ENCODE measurements at places on chromosomes 1 and 21.
A peak's percentile ranks its signal among the peaks of the same experiment; 100 is the strongest.

DNA sequence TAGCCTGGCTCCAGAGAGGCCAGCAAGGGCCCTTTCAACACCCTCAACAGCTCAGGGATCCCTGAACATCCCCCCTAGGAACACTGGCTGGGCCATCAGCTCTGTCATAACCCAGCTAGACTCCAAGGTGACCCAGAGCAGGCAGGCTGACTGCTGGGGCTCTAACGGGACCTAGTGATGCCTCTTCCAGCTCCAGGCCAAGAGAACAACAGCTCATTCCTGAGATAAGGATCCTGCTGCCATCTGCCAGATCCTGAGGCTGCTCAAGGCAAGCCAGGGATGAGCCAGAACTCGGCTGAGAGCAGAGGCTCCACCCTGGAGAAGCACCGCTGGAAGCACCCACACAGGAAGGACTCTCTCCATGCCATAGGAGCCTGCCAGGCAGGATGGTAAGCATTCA is 2.0 kb downstream of the VSIG8 start:
- no peak for DNase-seq
- H3K27ac ChIP-seq: no peak overlapping the region
- H3K4me1 ChIP-seq: peaks cover 7% of the 10 kb centered on the region
- H3K36me3 ChIP-seq: no peaks in the 10 kb centered on the region
- H3K27me3 ChIP-seq: peaks cover 6% of the 10 kb centered on the region
- H3K4me3 ChIP-seq: no peak overlapping the region

GRCh38 chr21:45891388-45892155 is 90.0 kb upstream of the COL6A1 start:
- H3K27me3 ChIP-seq: peaks cover 10% of the 10 kb centered on the region
- no peaks in the 10 kb centered on the region for H3K36me3 ChIP-seq
- H3K4me1 ChIP-seq: peaks cover 16% of the 10 kb centered on the region
- no peak overlapping the region for H3K4me3 ChIP-seq
- DNase-seq: no peak

- no peak overlapping the region for H3K27ac ChIP-seq
- no peaks in the 10 kb centered on the region for H3K4me1 ChIP-seq
- no peak overlapping the region for H3K4me3 ChIP-seq
- H3K36me3 ChIP-seq: no peaks in the 10 kb centered on the region
- DNase-seq: no peak
These were observed 4.2 kb upstream of the CLCA4 start for GRCh38 chr1:86542631-86543030.

- no peak overlapping the region for H3K27ac ChIP-seq
- no peak overlapping the region for H3K4me3 ChIP-seq
- no peaks in the 10 kb centered on the region for H3K4me1 ChIP-seq
- peaks cover 2% of the 10 kb centered on the region for H3K27me3 ChIP-seq
- no peak for DNase-seq
- H3K36me3 ChIP-seq: no peaks in the 10 kb centered on the region
These were observed 179.4 kb downstream of the TGFB2 start for GRCh38 chr1:218524526-218524925.

DNA sequence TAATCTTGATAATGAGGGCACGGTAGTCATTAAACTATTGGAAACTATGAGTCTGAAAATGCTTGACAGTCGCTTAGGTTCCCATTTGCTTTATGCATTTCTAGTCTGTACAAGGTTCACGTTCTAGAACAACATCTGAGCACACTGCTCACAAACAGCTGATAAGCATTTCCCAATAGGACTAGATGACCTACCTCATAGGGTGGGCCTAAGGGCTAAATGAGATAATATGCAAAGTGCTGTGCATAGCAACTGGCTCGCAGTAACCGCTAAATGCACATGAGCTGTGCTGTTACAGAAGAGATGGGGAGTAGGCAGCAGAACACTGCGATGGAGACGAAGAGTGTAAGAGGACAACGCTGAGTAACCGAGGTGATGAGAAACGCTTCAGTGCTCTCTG is 628.0 kb downstream of the SMYD3 start:
- no peak for DNase-seq
- H3K4me3 ChIP-seq: no peak overlapping the region
- H3K4me1 ChIP-seq: no peaks in the 10 kb centered on the region
- H3K27me3 ChIP-seq: no peaks in the 10 kb centered on the region
- H3K36me3 ChIP-seq: no peaks in the 10 kb centered on the region

DNA sequence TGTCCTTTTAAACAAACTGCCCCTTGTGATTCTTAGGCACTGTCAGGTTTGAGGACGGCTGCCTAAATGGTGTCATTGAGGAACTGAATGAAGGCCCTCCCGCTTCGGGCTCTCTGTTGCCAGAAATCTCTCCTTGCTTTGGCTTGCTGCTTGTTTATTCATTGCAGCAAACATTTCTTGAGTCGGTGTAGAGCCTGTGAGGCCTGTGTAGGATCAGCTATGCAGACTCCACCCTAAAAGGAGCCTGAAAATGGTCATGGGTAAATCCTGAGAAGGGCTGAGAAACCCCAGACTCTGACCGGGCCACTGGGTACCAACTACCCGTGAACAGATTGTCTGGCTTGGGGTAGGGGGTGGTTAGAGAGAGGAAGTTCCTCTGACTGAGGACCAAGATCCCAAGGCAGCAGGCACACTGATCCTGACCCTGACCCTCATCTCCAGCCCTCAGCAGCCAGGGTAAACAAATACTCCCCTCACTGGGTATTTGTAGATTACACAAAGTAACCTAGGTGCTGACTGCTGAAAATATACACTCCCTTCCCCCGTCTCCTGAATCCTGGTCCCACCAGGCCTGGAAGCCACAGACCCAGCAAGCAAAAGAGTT is 3.1 kb downstream of the IL6R start:
- H3K27ac ChIP-seq: peak overlapping the region; percentile 28
- peaks cover 62% of the 10 kb centered on the region for H3K4me1 ChIP-seq
- no peak for DNase-seq
- H3K27me3 ChIP-seq: no peaks in the 10 kb centered on the region
- H3K4me3 ChIP-seq: peak overlapping the region; percentile 86

DNA sequence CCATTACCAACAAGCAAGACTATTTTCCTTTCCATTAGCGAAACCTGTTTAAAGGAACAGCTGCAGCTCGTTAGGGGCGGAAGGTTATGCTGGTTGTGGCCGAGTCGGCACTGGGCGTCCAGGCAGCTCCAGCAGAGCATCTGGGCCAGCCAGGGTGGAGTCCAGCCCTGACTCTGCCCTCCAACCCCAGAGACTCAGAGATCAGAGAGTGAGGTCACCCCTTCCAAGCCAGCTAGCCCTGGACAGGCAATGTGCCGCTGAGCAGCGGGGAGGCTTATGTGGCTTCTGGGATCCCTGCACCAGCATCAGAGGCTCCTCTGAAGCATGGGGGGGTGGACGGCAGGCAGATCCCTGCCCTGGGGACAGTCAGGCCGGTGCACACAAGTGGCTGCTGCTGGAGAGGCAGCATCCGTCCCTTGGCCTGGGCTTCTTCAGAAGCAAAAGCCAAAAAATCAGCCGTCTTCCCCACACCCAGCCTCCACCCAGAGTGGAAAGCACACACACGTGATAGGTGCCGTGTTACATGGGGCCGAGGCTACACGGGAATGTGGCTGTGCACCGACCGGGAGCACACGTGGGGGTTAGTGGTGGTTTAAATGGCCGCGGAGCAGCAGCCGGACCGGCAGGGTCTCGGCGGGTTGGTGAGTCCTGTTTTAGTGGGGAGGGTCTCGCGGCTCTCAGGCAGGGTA is 30.1 kb downstream of the SLC66A1 start:
- peaks cover 6% of the 10 kb centered on the region for H3K4me1 ChIP-seq
- peak overlapping the region; percentile 19 for H3K27ac ChIP-seq
- no peak for DNase-seq
- peaks cover 36% of the 10 kb centered on the region for H3K36me3 ChIP-seq

- H3K36me3 ChIP-seq: no peaks in the 10 kb centered on the region
- no peaks in the 10 kb centered on the region for H3K27me3 ChIP-seq
- no peaks in the 10 kb centered on the region for H3K4me1 ChIP-seq
- DNase-seq: no peak
- no peak overlapping the region for H3K4me3 ChIP-seq
These were observed 101.4 kb upstream of the KCNK1 start for GRCh38 chr1:233512538-233512937.

DNA sequence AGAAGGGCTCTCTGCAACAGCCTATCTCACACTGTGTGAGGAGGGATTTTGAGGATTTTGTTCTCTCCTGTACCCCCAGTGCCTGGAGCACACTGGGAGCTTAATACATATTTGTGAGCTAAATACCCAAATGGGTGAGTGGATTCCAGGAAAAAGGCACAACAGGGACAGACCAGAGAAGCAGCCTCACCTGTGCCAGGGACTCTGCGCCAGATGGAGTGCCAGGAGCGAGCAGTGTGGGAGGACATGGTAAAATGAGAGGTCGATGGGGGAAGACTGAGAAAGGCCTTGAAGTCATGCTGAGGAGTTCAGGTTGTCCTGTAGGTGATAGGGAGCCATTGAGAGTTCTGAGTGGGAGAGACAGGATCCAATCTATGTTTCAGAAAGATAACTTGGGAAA is 11.0 kb upstream of the KCNA2 start:
- H3K4me3 ChIP-seq: no peak overlapping the region
- DNase-seq: no peak
- peaks cover 4% of the 10 kb centered on the region for H3K27me3 ChIP-seq
- H3K4me1 ChIP-seq: peaks cover 46% of the 10 kb centered on the region
- peaks cover 9% of the 10 kb centered on the region for H3K36me3 ChIP-seq

GRCh38 chr1:47824716-47825115 is 172.5 kb downstream of the TRABD2B start:
- H3K36me3 ChIP-seq: no peaks in the 10 kb centered on the region
- no peak overlapping the region for H3K4me3 ChIP-seq
- H3K4me1 ChIP-seq: no peaks in the 10 kb centered on the region
- no peak for DNase-seq
- H3K27ac ChIP-seq: no peak overlapping the region

GRCh38 chr1:75273110-75273509 is 138.9 kb downstream of the LHX8 start:
- H3K4me1 ChIP-seq: no peaks in the 10 kb centered on the region
- H3K36me3 ChIP-seq: no peaks in the 10 kb centered on the region
- H3K27ac ChIP-seq: no peak overlapping the region
- H3K27me3 ChIP-seq: no peaks in the 10 kb centered on the region
- no peak for DNase-seq

DNA sequence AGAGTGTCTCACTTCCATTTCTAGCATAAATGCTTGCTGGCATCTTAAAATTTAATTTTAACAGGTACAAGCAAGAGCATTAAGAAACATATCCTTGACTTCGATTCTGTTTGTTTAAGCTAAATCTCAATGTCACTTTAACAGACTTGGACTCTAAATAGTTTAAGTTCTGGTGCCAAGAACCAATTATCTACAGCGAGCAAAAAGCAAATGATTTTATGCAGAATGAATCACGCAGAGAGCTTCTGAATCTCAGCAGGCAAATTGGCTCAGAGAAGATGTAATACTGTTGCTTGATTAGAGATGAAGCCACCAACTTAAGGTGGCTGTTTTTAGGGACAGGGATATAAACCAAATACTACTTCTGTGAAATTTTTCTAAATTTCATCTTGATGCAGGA is 117.0 kb upstream of the PLD5 start:
- no peaks in the 10 kb centered on the region for H3K27me3 ChIP-seq
- H3K27ac ChIP-seq: no peak overlapping the region
- H3K36me3 ChIP-seq: no peaks in the 10 kb centered on the region
- DNase-seq: no peak
- no peaks in the 10 kb centered on the region for H3K4me1 ChIP-seq
- H3K4me3 ChIP-seq: no peak overlapping the region

DNA sequence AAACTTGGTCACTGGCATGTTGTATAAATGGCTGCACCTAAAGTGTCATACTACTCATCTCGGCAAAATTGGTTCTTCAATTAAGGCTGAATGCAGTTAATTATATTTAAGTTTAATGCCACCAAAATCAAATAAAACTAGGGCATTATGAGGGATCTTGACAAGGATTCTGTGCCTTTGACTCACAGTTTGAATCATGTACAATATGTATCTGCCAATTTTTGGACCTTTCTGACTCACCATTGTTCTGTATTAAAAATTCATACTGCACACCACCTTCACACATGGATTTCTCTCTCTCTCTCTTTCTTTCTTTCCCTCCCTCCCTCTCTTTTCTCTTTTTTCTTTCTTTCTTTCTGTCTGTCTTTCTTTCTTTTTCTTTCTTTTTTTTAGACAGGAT is 14.1 kb upstream of the STXBP3 start:
- H3K4me1 ChIP-seq: no peaks in the 10 kb centered on the region
- H3K27ac ChIP-seq: no peak overlapping the region
- H3K36me3 ChIP-seq: no peaks in the 10 kb centered on the region
- no peak for DNase-seq
- H3K27me3 ChIP-seq: peaks cover 39% of the 10 kb centered on the region

- DNase-seq: no peak
- peaks cover 2% of the 10 kb centered on the region for H3K36me3 ChIP-seq
- H3K27ac ChIP-seq: no peak overlapping the region
- H3K4me3 ChIP-seq: no peak overlapping the region
- H3K27me3 ChIP-seq: peaks cover 77% of the 10 kb centered on the region
These were observed 196 bp downstream of the ALX3 start for GRCh38 chr1:110070282-110070669.

DNA sequence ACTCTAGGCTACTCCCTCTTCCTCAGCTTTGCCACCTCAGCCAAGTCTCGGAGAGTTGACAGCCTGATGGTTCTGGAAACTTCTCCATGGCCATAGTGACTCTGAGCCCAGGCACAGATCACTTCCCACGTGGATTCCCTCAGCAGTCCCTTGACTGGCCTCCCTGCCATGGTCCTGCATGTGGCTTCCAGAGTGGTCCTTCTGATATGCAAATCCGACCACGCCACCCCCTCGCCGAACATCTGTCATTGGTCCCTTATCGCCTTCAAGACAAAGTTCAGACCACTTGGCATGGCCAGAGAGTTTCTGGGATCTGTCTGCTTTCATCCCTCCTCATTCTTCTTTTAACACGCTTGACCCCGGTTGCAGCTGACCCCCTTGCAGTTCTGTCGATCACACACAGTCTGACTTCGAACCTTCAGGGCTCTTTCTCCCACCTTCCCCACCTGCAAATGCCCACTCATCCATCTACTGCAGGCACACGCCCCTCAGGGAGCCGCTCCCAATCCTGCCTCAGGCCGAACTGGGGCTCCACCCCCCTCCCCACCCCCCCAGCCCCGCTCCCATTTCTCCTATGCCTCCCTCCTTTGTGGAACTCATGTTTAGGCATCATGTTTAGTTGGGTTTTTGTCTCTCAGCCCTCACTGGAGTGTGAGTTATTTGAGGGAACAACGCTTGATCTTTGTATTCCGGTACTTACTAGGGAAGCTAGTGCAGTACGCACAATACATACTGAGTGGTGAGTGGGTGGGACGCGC is 29.0 kb downstream of the KIAA1614 start:
- no peak for DNase-seq
- peaks cover 6% of the 10 kb centered on the region for H3K4me1 ChIP-seq
- H3K36me3 ChIP-seq: peaks cover 17% of the 10 kb centered on the region
- H3K27me3 ChIP-seq: peaks cover 5% of the 10 kb centered on the region

- H3K4me1 ChIP-seq: peaks cover 41% of the 10 kb centered on the region
- peak overlapping the region; percentile 90 for H3K27ac ChIP-seq
- H3K27me3 ChIP-seq: no peaks in the 10 kb centered on the region
- H3K4me3 ChIP-seq: no peak overlapping the region
These were observed 14.0 kb downstream of the PMF1 start for GRCh38 chr1:156226782-156227181.
